AG09319 (cell line): ENCODE measurements at places on chromosomes 11 and 22.
A peak's percentile ranks its signal among the peaks of the same experiment; 100 is the strongest.

GRCh38 chr11:109783014-109783413 lies 310.2 kb upstream of the ZC3H12C start:
- no peak for DNase-seq

DNA sequence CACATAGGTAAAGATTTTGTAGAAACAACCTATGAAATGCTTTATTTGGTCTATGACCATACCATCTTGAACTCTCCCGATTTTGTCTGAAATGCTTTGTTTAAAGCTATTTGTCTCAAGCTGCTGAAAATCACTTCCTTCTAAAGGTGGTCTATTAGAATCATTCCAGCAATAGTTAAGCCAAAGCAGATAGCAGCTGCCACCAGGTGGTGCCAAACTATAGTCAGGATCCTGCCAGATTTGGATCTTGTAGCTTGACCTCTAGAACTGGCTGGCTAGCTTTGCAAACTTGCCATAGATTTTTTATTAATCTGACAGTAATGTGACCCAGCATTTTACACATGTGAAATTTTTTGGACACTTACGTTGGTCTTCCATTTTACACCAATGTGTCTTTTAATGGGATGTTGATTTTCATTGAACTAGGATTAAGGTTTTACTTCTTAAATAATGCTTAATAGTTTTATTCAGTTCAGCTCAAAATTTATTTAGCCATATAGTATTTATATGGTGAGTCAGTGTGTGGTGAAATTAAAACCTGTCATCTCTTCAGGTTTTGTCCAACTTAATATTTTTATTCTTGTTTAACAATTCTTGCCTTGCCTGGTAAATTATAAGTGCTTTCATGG lies 19.7 kb downstream of the CTR9 start:
- DNase-seq, result peak; percentile 12

DNA sequence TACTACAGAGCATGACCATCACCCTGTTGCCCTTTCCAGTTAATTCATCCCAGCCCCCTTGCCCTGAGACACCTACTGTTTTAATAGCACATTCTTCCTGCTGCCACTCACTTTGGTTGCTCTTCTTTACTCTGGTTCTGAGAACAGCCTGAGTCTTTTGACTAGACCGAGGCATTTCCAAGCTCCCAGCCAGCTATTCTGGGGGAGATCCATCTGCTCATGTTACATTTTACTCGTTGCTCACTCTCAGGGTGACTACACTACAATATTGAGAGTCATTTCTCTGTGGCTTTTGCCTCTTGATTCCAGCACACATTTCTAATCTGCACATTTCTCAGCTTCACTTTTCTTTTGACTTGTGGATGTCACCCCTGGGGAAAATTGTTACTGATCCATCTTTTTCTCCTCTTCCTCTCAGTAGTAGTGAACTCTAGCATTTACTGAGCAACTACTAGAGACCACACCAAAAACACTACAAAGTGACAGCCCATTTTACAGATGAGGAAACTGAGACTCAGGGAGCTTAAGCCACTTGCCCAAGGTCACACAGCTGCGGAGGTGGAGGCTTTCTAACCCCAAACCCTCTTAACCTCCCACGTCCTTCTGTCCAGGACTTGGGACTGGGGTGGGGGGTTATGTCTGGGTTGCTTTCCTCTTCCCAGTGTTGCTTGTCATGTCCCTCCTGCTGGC lies 117.8 kb downstream of the C11orf91 start:
- no peak for DNase-seq

- no peak for DNase-seq
These were observed 583.9 kb upstream of the API5 start for GRCh38 chr11:42727879-42728278.

GRCh38 chr22:23380911-23381310 lies 199.2 kb downstream of the IGLL1 start:
- no peak for DNase-seq

GRCh38 chr22:35735542-35735941 lies 17.9 kb downstream of the APOL5 start:
- no peak for DNase-seq

DNA sequence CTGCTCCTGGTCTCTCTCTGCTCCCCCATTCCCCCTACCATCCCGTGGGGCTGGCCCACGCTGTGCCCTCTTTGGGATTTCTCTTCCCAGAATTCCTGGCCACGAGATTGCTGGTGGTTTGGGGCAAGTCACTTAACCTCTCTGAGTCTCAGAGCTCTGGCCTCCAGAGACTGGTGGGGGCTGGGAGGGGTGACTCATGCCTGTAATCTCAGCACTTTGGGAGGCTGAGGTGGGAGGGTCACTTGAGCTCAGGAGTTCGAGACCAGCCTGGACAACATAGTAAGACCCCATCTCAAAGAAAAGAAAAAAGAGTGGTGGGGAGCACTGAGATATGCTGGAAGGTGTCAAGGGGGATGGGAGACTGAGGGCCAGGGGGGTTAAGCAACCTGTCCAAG lies 18.3 kb downstream of the OTUB1 start:
- no peak for DNase-seq

- no peak for DNase-seq
These were observed 19.9 kb downstream of the MGAT3 start for GRCh38 chr22:39476664-39477063.

DNA sequence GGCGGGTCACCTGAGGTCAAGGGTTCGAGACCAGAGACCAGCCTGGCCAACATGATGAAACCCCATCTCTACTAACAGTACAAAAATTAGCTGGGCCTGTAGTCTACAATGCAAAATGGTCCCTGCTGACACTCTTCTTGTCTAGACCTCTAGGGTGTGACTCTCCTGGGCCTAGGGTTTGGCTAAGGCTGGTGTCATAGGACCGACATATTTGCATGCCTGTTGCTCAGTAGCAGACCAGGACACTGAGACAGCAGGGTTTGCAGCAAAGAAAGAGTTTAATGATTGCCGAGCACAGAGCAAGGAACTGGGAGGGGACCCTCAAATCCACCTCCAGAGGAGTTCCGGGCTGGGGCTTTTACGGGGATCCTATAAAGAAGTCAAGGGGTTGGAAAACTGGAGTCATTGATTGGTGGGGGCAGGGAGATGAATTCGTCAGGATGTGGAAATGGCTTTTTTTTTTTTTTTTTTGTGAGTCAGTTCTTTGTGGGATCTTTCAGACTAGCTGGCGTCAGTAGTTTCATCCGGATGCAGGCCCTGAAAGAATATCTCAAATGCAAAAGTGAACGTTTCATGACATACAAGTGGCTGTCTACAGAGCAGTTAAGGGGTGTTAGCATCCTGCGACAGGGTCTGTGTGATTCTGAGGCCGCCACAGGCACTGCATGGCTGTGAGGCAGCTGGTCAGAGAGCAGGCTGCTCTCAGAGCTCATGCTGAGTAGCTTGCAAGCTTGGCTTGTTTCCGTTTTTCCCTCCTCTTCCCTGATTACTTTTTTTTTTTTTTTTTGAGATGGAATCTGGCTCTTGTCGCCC lies 27.2 kb upstream of the A4GALT start:
- peak; percentile 27 for DNase-seq

- DNase-seq, result no peak
These were observed 45.7 kb downstream of the GNB1L start for GRCh38 chr22:19808873-19809478.

GRCh38 chr22:17412232-17412631 lies 43.0 kb downstream of the CECR2 start:
- no peak for DNase-seq

DNA sequence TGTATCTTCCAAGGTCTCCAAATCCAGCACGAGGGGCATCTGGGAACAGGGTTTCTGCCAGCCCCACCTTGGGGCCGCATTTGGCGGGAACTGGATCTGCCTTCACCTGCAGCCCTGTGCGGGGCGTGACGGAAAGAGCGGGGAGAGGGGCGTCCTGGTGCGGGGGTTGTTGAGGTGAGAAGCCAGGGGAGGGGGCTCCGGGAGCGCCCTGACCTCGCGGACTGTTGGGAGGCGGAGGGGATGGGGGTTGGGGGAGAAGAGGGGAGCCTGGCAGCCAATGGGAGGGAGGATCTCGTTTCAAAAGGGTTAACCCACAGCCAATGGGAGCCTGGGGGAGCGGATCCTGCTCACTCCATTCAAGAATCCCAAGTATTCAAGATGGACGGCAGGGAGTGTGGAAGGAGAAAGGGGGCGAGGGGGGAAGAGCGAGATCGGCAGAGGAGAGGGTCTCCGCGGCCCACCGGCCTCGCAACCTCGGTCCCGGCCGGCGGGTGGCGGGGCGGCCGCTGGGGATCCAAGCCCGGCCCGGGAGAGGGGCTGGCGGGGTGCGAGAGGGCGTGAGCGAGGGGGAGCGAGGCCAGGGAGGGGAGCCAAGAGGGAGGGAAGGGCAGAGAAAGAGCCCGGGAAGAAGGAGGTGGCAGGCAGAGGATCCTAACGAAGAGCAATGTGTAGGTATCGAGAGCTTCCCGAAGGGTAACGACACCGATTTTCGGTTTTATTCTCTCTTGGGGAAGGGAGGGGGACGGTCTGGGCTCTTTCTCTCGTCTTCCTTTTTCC lies 11.5 kb downstream of the YPEL4 start:
- DNase-seq, result peak; percentile 49

GRCh38 chr11:114008331-114008730 lies 33.4 kb downstream of the HTR3A start:
- DNase-seq, result no peak

GRCh38 chr11:130379276-130379675 lies 49.1 kb downstream of the ADAMTS8 start:
- DNase-seq, result no peak

DNA sequence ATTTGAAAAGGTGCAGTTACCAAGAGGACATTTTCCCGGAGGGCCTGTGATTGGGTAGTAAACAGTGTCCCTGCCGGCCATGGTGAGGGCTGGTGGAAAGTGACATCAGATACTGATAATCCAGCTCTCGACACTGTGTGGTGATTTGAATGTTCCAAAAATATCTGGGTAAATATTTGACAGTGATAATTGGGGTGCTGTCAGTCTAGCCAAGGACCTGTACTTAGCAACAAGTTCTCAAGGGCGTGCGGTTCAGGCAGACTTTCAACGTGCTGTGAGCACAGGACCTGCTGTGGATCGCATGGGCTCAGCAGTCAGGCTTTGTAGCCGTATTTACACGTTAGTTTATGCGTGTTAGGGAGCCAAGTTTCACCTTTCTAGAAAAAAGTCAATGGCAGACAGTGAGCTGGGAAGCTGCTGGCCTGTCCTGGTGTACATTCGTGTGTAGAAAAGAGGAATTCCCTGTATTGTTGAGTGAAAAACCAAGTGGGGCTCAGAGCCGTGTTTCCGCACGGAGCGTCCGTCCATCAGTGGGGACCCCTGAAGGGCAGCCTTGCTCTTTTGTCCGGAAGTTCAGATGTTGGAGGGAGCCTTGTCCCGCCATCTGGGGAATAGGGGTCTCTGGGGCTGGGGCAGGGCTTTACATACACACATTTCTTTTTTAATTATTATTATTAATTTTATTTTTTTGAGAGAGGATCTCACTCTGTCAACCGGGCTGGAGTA lies 11.3 kb downstream of the TRMU start:
- no peak for DNase-seq

DNA sequence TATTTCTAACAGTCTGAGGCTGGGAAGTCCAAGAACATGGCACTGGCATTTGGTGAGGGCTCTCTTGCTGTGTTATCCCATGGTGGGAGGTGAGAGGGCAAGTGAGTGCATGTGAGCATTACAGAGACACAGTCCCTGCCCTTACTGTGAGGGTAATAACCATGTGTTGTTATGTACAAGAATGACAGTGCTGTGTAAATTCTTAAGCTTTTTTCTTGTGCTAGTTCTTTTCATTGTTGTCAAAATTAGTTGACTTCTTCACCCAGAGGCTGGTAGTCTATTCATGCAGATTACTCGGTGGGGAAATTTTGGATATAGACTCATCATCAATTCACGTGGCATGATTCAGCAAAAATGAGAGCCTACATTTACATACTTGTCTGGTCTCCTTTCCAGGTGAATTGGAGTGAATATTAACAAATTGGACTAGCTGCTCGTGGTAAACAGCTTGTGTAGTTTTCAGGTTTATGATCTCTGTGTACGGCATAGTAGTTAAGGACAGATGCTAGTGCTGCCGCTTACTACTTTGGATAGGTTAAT lies 49.3 kb downstream of the ATXN10 start:
- no peak for DNase-seq

- DNase-seq, result no peak
These were observed 7.7 kb downstream of the TRPM5 start for GRCh38 chr11:2436521-2437031.

- no peak for DNase-seq
These were observed 91.0 kb downstream of the FEZ1 start for GRCh38 chr11:125404811-125405790.

GRCh38 chr11:78587446-78587845 lies 12.8 kb upstream of the NARS2 start:
- no peak for DNase-seq

DNA sequence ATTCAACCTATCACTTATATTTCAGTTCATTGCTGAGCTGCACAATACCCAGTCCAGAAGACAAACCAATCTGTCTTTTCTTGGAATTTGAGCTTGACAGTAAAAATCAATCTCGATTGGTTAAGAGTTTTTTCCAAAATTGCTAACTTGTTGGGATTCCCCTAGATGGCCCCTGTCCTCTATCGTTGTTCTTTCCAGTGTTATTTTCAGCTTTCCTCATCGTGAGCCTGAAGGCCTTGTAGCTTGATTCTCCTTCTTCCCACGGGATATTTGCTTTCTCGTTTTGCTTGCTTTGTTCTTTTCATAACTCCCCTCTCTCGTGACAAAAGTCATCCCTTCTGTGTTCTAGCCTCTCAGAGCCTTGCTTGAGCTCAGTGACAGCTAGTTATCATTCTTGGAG lies 3.1 kb downstream of the OR8B8 start:
- no peak for DNase-seq

DNA sequence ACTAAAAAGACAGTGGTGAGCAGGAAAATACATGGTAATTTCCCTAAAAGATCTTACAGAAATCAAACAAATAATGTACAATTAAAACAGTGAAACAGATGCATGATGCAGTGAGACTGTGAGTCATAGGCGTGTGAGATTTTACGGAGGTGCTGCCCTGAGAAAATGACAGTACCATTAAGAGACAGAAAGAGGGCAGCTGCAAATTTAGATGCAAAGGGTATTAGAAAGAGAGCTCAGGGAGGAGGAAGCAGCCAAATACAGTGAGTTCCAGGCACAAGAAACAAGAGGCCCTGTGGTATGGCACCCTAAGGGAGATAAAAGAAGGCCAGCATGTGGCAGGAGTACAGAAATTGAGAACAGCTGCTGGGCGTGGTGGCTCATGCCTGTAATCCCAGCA lies 88.5 kb upstream of the FIBIN start:
- DNase-seq, result no peak
